ENCODE measurements at places on chromosomes 3 and 15.

DNA sequence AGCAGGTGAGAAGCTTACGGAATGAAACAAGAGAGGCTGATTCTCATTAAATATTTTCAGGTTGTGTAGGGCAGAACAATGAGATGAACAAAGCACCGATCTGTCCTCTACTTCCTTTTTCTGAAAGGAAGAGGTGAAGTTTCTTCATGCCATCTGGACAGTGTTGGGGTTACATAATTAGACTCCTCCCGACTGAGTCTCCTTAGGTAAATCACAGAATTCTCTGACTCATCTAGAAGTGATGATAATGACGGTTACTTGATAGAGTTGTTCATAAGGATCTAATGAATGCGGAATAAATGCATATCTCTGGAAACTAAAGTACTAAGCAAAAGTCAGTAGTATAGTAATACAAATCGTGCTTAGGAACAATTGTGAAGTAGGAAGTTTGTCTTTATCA lies 21.2 kb downstream of the CRTC3 start:
- DNase-seq: no peak

- no peak for DNase-seq
Measured at GRCh38 chr3:169362868-169363267, 300.6 kb downstream of the MECOM start.

GRCh38 chr3:157163217-157163953 lies 3.4 kb upstream of the CCNL1 start:
- DNase-seq: no peak

DNA sequence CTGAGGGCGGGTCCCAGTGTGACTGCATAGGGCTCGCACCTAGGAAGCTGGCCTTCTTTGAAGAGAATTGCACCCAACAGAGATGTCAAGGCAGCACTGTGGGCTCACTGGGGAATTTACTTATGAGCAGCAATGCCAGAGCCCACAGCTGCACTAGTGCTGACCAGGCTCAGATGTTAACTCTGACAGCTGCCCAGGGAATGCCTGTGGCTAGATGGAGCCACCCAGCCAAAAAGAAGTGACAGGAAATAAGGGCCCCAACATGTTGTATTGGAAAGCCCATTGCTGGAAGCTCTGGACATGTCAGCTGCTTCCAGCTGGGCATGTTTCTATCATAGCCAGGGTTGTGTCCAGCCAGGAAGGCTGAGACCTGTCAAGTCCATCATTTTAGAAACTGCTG lies 90.9 kb upstream of the ZNF280D start:
- DNase-seq: no peak

DNA sequence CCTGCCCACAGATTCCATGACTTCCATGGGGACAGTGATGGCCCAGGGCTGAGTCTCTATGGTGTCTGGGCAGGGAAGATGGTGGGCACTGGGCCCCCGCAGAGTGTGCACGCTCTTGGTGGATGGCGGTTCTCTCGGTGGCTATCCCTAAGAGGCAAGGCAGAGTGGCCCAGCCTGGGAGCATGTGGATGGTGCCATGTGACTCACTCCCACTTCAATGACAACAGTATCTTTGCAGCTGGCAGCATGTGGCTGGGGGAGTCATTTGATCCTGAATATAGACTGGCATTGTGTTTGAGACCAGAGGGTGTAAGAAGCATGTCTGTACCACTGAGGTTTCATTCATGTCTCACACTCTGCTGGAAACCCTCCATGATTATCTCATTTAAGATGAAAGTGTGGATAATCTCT lies 101.2 kb downstream of the CORO2B start:
- no peak for DNase-seq

GRCh38 chr3:132654721-132655120 lies 4.9 kb downstream of the ACAD11 start:
- DNase-seq: no peak

- no peak for DNase-seq
Measured at GRCh38 chr3:47804577-47804976, 1.6 kb downstream of the DHX30 start.

- DNase-seq: no peak
Measured at GRCh38 chr3:188407158-188407880, 253.4 kb downstream of the LPP start.

DNA sequence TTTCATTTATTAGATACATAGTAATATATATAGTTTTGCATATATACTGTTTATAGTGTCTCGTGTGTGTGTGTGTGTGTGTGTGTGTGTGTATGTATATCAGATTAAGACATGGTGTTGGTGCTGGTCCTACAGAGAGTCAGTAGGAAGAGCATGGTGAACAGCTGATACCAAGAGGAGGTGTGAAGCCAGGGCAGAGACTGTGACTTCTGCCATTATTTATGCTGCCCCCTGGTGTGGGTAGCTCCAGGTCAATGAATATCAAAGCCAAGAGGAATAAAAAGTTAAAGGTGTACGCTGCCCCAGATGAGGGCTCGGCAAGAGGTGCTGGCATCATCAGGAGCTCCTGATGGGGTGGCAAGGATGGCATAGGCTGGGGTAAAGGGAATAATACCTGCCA lies 299.5 kb upstream of the RASGRP1 start:
- DNase-seq: no peak

GRCh38 chr3:197103766-197104165 lies 74.1 kb upstream of the MELTF start:
- DNase-seq: no peak

- no peak for DNase-seq
Measured at GRCh38 chr3:147651107-147651778, 242.1 kb downstream of the ZIC1 start.

DNA sequence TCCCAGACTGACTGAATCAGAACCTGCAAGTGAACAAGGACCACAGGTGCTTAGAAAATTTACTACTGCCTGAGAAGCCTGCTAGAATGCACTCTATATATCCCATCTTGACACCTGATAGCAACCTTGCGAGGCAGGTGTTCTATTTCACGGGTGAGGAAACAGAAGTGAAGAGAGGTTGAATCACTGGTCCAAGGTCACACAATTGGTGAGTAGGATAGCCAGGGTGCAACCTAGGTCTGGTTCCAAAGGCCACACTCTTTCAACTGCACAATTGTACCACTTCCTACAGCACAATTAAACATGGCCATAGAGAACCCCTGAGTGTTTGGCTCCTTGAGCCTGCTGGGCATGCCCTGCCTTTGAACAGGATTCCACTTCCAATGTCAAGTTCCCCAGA lies 87.0 kb downstream of the RAB11A start:
- DNase-seq: no peak

DNA sequence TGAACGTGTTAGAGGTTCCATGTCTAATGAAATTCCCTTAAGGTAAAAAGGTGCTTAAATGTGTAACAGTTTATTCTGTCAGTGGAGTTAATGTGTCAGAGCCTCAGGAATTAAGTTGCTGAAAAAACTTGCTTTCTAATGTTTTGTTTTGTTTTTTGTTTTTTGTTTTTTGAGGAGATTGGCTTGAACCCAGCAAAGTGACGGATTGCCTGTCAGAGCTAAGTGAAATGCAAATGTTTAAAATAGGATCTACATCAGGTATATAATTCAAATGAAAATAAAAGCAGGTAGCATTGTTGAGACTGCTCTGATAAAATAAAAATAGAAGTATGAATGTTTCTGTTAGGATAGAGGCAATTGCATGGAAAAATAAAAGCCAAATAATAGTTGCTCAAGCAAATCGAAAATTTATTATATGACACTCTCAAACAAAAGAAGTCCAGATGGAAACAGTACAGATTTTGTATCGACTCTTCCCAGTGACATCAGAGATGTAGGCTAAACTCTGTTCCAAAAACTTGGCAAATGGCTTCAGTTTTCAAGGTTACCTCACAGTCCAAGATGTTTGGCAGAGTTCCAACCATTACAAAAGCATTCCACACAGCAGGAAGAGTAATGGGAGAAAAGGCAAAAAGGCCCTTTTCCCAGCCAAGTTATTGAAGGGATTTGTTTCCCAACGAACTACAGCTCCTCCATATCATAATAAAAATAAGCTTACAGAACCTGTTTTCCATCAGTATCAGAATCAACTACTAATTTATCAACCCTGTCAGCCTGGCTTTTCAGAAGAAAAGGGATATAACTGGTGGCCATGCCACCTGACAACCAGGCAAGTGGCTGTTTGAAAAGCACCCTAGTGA lies 291.0 kb downstream of the TBL1XR1 start:
- DNase-seq: peak; percentile 97

- no peak for DNase-seq
Measured at GRCh38 chr15:66508293-66508883, 3.3 kb downstream of the ZWILCH start.

GRCh38 chr3:77055841-77056341 lies 16.0 kb downstream of the ROBO2 start:
- no peak for DNase-seq

- DNase-seq: no peak
Measured at GRCh38 chr15:66780172-66780972, 78.3 kb downstream of the SMAD6 start.

DNA sequence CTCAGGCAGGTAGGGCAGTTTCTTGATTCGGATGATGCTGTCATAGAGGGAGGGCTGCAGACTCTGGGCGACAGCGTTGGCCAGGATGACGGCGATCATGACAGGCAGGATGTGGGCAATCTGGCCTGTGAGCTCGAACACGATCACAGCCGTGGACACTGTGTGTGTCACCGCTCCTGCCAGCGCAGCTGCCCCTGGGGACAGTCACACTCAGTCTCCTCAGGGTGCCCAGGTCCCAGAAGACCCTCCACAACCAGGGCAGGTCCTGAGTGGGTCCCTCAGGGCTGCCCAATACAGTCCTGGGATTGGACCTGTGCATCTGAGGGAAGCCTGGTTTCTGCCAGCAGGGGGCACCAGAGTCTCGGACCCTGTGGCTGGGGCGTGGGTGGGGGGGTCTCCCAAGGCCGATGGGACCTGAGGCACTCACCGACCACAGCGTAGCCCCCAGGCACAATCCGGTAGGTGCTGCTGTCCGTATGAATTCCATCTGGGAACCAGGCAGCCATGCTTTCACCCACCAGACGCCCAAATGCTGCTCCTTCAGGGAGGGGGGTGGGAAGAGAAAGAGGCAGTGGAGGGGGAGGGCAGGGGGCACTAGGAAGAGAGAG lies 7.2 kb downstream of the CLCN2 start:
- DNase-seq: peak; percentile 16

DNA sequence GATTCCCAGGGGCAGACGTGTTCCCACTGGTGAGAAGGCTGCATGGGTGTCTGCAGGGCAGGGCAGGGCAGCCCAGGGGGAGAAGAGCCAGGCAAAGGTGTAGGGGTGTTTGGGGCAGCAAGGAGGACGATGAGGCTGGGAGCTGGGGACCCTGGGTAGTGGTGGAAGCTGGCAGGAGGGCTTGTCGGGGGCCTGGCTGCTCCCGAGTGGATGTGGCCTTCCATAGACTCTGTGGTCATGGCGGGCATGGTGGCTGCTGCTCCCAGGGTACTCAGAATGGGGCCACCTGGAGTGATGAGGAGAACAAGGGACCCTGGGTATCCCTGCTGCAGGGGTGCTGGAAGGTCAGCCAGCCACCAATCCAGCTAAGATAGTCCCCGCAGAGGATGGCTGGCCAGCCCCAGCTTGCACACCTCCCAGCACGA lies 107.5 kb downstream of the WNT7A start:
- no peak for DNase-seq

GRCh38 chr3:128426128-128426921 lies 40.4 kb downstream of the DNAJB8 start:
- no peak for DNase-seq

- no peak for DNase-seq
Measured at GRCh38 chr3:133042778-133043177, 4.6 kb downstream of the TMEM108 start.

- DNase-seq: no peak
Measured at GRCh38 chr3:186178412-186178811, 69.5 kb upstream of the ETV5 start.

DNA sequence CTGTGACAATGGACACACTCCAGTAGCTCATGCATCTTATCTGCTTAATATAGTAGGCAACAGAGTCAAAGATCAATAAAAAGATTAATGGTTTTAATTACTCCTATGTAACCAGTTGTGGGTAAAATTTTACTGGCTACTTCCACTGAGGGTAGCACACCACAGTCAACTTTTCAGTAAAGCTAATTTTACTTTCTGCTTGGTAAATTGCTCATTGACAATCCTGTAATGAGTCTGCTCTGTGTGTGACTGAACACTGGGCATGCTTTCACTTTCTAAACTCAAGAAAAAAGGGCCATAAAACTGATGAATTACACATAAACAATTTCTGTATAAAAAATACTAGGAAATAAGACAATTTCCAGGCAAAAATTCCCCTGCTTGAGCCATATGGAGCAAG lies 838.3 kb downstream of the VGLL3 start:
- DNase-seq: no peak

DNA sequence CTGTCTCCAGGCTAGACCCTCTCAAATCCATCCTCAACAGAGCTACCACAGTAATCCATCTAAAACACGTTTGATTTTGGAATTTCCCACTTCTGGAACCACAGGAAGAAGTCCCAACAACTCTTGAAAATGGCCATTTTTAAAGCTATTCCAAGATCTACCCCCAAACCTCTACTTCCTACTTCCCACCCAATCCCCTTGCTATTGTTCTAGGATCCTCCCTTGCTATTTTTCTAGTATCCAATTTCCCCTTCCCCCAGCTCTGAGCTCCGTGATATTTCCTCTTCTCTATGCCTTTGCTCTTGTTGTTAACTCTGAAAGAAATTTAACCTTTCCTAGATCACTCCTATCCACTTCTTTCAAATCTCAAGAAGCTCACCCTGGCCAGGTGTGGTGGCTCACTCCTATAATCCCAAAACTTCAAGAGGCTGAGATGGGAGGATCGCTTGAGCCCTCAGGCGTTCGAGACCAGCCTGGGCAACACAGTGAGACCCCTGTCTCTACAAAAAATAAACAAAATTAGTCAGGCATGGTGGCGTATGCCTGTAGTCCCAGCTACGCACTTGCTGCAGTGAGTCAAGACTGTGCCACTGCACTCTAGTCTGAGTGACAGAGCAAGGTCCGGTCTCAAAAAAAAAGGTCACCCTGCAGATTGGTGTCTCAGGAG lies 13.0 kb downstream of the UACA start:
- no peak for DNase-seq

GRCh38 chr3:44501971-44502370 lies 24.5 kb upstream of the ZNF445 start:
- no peak for DNase-seq

GRCh38 chr15:63019511-63020109 lies 22.9 kb upstream of the TPM1 start:
- no peak for DNase-seq

- DNase-seq: no peak
Measured at GRCh38 chr3:160447544-160447943, 2.0 kb downstream of the TRIM59 start.

DNA sequence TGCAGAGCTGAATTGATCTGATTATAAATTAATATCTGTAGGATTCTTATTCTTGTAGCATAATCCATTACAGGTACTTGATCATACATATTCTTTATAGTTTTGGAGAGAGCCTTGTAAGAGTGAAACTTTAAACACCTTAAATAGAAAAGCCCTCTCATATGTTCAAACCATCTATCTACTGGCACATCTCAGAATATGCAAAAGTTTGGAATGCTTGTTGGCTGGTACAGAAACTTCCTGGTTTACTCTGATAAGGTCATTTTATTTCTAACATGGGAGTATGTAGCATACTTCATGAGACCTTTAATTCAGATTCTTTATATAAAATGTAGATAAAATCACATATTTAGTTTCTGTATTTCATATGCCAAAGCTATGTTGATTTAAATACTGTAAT lies 21.9 kb upstream of the SELENOT start:
- DNase-seq: no peak
